Fibroblast of gingiva (primary cell): ENCODE measurements at places on chromosomes 1 and 21.

- no peak for DNase-seq
These were observed 20.5 kb downstream of the TEX38 start for GRCh38 chr1:46691997-46692790.

GRCh38 chr1:117639741-117640140 lies 33.9 kb downstream of the TENT5C start:
- no peak for DNase-seq

DNA sequence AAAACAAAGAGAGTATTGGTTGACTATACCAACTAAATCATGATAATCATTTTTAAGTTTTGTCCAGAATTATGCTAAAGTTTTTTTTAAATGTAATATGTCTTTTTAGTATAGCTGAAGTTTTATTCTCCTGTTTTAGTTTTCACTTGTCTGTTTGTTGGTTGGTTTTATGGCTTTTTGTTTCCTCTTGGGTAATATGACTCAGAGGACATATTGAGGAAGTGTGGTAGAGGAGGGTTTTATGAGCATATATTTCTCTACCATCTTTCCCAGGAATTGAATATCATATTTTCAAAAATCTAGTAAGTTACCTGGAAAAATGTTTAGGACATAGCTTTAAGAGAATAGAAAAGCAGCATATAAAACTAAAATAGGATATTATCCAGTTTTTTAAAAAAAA lies 68.6 kb upstream of the MCOLN3 start:
- DNase-seq = no peak

- peak; percentile 58 for DNase-seq
These were observed 28.7 kb upstream of the SLC45A3 start for GRCh38 chr1:205709059-205709398.

DNA sequence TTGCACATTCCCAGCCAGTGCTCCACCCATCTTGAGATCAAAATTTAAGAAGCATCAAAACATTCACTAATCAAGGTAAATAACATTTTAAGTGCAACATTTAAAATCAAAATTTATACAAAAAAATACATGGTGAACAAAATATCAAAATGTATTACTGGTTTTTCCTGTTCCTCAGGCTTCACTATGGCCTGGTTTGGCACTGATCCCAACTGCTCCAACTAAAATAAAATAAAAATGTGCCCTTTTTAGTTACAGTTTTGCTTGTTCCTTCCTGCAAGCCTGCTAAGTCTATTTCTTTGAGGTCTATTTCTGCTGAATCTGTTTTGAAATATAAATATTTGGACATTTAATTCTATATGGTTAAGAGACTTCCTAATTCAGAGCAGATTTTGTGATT lies 54.9 kb downstream of the ADAMTS1 start:
- no peak for DNase-seq

GRCh38 chr1:220751111-220751510 lies 3.0 kb downstream of the MTARC2 start:
- no peak for DNase-seq

GRCh38 chr1:10980094-10980577 lies 32.3 kb upstream of the TARDBP start:
- DNase-seq = peak; percentile 98

GRCh38 chr1:161305867-161306519 lies 3.8 kb downstream of the MPZ start:
- peak; percentile 26 for DNase-seq

- no peak for DNase-seq
These were observed 4.6 kb downstream of the NTRK1 start for GRCh38 chr1:156865258-156865657.

GRCh38 chr1:69657971-69658370 lies 90.2 kb downstream of the LRRC7 start:
- no peak for DNase-seq

- no peak for DNase-seq
These were observed 42.8 kb upstream of the SIM2 start for GRCh38 chr21:36656138-36656537.

- DNase-seq = peak; percentile 81
These were observed 26.0 kb downstream of the ROR1 start for GRCh38 chr1:63799820-63800219.

DNA sequence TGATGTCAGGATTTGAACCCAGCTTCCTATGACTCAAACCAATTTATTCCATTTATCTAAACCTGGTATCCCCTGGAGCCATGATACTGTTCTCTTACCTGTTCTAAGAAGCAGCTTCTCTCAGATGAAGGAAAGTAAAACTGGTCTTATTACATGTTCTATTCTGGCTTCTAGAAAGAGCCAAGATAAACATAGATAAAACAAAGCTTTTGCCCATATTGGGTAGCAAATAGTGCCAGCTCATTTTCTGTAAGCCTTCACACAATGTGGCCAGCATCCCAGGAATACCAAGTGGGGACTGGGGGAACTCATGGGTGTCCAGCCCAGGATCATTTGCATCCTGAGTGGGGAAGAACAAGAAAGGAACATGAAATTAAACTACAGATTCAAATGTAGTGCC lies 53.5 kb upstream of the EPHA8 start:
- peak; percentile 27 for DNase-seq

GRCh38 chr1:96016219-96016618 lies 705.4 kb upstream of the PTBP2 start:
- DNase-seq = no peak

GRCh38 chr1:14140831-14141401 lies 440.9 kb downstream of the PRDM2 start:
- peak; percentile 85 for DNase-seq

- DNase-seq = peak; percentile 32
These were observed 714 bp downstream of the DFFA start for GRCh38 chr1:10471411-10472219.

DNA sequence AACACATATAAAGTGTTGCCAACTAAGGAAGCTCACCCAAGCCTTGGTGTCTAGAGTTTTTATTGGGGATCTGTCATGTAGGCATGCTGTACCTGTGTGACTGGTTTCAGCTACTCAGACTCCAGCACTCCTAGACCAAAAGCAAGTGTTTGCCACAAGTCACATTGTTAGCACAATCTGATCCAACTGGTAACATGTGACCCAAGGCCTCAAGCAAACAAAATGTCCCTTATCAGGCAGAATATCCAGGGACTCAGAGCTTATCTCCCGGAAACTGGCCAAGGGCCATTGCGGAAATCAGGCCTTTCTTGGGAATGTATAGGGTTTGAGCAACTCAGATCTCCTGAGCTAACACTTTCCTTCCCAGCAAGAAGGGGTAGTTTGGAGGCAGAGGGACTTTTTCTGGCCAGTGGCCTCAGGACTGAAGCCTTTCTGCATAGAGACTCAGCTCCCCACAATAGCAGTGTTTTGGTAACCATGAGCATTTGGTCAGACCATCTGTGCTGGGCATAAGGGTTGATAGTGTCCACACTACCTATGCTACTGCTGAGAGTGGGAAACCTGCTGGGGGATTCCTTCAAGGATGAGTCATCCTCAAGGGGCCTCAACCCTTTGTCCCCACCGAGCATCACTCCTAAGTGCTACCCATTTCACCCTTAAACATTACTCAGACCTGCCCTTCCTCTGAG lies 29.6 kb downstream of the NHLH2 start:
- no peak for DNase-seq

DNA sequence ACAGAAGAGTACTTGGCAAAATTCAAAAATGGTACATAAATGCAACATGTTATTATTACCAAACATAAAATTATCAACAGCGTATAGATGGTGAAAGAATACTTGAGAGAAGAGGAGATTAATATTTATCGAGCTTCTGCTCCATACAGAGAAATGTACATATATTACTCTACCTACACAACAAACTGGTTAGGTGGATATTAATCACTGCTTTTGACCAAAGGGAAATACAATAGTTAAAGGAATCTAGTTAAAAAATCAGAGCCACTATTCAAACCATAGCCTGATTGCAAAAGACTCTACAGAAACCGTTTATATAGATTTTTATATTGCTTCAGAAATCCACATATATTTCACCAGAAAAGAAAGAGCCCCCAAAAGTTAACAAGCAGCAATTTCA lies 379.3 kb upstream of the PRMT6 start:
- DNase-seq = no peak

GRCh38 chr21:29174607-29175013 lies 44.2 kb downstream of the MAP3K7CL start:
- peak; percentile 34 for DNase-seq

GRCh38 chr21:45013260-45013841 lies 61.0 kb upstream of the ADARB1 start:
- DNase-seq = no peak

GRCh38 chr1:228687587-228687986 lies 47.7 kb upstream of the RHOU start:
- DNase-seq = no peak

- no peak for DNase-seq
These were observed 114.5 kb upstream of the C1orf21 start for GRCh38 chr1:184272175-184272866.

DNA sequence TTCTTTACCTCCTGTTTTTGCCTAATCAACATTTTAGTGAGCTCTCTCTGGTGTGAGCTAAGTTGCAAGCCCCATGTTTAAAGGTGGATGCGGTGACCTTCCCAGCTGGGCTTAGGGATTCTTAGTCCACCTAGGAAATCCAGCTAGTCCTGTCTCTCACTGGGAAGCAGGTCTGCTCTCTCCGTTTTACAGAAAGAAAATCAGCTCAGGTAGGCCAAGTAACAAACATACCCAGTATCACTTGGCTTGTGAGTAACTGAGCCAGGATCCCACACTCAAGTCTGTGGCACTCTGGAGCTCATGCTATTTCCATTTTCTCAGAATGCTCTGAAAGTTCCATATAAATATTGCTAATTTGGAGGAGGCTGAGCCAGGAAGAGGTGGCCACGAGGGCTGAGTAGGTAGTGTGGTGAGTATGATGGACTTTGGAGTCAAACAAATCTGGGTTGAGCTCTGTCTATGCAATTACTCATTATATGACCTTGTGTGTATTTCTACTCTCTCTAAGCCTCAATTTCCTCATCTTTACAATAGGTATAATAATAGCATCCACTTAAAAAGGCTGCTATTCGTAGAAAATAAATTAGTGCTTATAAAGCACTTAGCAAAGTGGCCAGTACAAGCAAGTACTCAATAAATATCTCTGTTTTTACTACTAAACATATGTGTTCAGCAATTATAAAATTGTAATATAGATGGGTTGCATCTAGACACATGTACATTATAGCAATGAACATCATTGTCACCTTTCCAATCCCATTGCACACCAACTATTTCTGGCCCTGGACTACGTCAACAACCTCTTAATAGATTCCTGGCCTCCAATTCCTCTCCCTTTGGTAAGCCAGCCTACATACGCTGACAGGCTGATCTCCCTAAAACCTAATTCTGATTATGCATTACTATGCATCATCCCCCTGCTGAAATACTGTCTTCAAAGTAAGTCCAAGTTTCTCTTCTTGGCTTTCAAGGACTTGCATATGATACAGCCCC lies 32.7 kb upstream of the DHCR24 start:
- no peak for DNase-seq
